Retina (tissue), 1 donor: ENCODE measurements at places on chromosomes 13 and 19.

GRCh38 chr13:43664700-43665191 lies 122.0 kb downstream of the ENOX1 start:
- DNase-seq = no peak

DNA sequence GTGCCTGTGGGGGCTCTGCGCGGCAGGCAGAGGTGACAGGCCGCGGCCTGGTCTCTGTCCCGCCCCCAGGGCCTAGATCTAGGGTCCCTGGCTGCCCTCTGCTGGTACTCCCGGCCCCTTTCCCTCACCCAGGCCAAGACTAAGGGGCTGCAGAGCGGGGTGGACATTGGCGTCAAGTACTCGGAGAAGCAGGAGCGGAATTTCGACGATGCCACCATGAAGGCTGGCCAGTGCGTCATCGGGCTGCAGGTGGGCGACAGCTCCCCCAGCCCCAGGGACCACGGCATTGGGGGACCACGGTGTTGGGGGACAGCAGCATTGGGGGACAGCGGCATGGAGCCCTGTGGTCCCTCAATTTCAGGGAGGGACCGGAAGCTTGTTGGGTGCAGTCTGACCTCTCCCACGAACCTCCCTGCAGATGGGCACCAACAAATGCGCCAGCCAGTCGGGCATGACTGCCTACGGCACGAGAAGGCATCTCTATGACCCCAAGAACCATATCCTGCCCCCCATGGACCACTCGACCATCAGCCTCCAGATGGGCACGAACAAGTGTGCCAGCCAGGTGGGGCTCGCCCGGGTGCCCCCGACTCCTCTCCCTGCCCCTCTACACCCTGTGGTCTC lies 3.8 kb upstream of the ABCA7 start:
- no peak for DNase-seq

DNA sequence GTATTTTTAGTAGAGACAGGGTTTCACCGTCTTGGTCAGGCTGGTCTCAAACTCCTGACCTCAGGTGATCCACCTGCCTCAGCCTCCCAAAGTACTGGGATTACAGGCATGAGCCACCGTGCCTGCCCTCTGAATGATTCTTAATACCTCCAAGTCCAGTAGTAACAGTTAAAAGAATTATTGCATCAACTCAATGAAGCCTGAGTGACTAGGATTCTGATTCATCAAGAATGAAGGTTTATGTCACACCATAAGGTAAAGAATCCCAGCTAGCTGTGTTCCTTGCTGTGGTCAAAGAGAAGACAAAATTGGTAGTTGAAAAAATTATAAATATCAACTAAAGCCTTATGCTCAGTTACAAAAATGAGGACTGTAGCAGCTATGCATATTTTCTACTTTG lies 81.2 kb upstream of the ABCC4 start:
- no peak for DNase-seq

- DNase-seq = no peak
These were observed 770.1 kb upstream of the PCDH20 start for GRCh38 chr13:62185631-62186255.

GRCh38 chr13:37409756-37410155 lies 188.8 kb downstream of the POSTN start:
- DNase-seq = no peak

DNA sequence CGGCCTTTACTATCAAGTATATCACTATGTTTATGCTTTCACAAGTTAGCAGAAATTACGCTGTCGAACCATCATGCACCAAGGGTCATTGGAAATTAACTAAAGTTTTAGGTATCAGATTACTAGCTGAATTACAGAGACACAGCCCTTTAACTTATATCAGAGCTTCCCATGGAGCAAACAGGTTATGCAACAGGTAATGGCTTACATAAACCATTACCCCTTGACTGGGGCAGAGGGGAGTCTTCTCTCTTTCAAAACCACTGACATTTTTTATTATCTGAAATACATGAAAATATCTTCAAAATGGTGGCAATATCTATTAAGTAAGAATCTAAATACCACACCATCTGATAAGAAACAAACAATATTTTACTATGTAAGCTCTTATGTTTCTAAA lies 1692.9 kb upstream of the SLC10A2 start:
- no peak for DNase-seq

DNA sequence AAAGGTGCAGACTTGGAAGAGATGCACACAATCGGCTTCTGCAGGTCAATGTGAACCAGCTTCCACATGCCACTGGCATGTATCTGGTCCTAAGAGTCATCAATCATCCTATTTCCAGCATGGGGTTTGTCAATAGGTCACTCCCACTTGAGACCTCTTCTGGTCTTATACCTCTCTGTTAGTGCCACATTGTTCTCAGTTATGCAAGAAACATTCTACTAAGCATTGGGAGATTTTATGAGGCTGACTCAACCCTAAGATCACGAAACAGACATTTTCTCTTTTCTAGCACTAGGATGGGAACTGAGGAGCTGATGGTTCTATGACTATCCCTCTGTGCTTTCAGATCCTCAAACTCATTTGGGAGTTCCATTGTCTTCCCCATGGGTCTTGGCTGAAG lies 581.5 kb upstream of the KLF12 start:
- DNase-seq = no peak

GRCh38 chr19:19847781-19848180 lies 17.9 kb upstream of the ZNF253 start:
- no peak for DNase-seq

GRCh38 chr19:6073858-6074708 lies 36.2 kb downstream of the RFX2 start:
- no peak for DNase-seq

DNA sequence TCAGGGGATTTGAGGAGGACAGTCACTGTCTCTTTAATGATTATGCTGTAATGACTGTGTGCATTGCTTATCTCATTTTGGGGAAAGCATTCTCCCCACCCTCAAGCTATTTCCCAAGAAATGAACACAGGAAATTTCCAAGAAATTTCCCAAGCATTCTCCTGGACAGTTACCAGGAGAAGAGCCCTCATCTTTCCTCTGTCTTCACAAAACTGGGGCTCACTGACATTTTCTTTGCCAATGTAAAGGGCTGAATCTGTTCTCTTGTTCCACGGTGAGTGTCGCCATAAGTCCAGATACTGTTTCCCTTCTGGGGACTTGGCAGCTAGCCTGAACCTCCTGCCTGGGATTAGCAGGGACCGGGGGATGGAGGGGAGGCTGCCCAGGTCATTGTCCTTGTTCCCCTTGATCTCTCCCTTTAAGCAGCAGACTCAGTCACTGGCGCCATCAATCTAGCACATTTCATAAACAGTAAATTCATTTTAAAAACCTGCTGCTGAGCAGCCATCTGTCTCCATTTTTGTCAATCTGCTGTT lies 172.8 kb downstream of the DNAJC15 start:
- no peak for DNase-seq

DNA sequence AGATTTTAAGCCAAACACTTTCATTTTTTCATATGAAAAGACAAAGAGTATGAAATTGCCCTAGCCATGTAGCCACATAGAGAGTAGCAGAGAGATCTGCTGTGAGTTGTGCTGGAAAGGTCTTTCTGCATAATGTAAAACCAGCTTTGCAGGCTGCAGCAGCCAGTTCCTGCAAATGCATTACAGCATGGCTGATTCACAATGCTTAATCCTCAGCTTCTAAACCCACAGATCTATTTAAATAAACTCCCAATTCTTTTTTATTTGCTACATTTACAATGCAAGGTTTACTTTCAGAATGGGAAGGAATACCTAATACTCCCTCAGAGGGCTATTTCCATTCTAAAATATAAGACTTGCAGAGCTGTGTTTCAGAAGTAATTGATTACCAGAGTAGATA lies 185.6 kb upstream of the STARD13 start:
- DNase-seq = peak; percentile 8

GRCh38 chr13:114034481-114034891 lies 60.6 kb upstream of the C13orf46 start:
- no peak for DNase-seq

GRCh38 chr19:57099199-57099661 lies 20.6 kb upstream of the USP29 start:
- DNase-seq = peak; percentile 91

GRCh38 chr19:56718231-56718630 lies 46.7 kb upstream of the ZNF835 start:
- DNase-seq = no peak

- DNase-seq = no peak
These were observed 33.0 kb downstream of the CYSLTR2 start for GRCh38 chr13:48686636-48687210.

DNA sequence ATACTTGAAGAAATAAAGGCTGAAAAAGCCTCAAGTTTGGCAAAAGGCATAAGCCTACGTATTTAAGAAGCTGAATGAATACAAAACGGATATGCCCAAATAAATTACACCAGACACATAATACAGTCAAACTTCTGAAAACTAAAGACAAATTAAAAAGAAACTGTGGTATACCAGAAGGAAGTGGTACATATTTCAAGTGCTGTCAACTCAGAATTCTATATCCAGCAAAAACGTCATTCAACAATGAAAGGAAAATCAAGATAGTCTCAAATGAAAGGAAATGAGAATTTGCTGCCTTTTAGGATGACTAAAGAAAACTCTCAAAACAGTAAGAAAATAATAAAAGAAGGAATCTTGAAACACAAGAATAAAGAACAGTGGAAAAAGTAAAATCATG lies 69.5 kb downstream of the POLR1D start:
- no peak for DNase-seq

GRCh38 chr13:23749288-23749873 lies 139.8 kb downstream of the MIPEP start:
- DNase-seq = no peak

DNA sequence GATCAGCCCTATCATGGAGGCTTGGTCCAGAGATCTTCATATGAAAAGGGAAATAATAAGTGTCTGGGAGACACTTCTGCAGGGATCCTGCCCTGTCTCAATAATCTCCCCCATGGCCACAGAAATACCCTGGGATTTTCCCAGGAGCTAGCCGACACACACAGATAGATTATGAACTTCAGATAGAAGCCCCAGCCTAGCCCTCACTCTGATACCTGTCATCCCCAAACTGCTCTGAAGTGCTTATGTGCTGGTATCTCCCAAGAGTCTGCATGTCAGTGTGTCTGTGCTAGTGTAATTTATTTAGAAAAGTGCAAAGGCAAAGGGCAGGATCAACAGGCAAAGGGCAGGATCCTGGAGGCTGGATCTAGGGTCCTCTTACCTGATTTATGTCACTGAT lies 38.7 kb upstream of the ZNF766 start:
- no peak for DNase-seq

DNA sequence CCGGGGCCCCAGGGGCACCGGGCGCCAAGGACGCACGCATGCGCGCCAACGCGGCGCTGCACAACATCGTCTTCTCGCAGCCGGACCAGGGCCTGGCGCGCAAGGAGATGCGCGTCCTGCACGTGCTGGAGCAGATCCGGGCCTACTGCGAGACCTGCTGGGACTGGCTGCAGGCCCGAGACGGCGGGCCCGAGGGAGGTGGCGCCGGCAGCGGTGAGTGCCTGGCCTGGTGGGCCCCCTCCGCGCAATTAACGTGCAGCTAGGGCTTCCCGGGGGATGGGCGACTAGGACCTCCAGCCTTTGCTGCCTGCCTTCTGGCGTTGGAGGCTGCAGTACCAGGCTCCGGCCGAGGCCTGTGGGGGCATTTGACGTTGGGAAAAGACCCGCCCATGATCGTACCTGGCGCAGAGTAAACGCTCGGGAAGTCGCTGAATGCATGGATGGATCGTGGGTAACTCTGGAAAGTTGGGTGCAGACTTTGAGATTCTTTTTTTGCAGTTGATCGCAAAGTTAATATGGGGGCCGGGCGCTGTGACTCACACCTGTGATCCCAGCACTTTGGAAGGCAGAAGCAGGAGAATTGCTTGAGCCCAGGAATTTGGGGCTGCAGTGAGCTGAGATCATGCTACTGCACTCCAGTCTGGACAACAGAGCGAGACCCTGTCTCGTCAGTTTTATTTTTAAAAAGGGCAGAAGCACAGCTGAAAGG lies 7.3 kb downstream of the APC2 start:
- DNase-seq = no peak

- no peak for DNase-seq
These were observed 154.7 kb upstream of the ZNF536 start for GRCh38 chr19:30217461-30217860.

- no peak for DNase-seq
These were observed 144.1 kb downstream of the DPF1 start for GRCh38 chr19:38079926-38080380.

GRCh38 chr13:78827471-78827870 lies 168.5 kb upstream of the OBI1 start:
- no peak for DNase-seq

GRCh38 chr13:75715601-75716523 lies 79.7 kb downstream of the LMO7 start:
- DNase-seq = no peak

- no peak for DNase-seq
These were observed 429.8 kb downstream of the FOXO1 start for GRCh38 chr13:40236566-40237168.

DNA sequence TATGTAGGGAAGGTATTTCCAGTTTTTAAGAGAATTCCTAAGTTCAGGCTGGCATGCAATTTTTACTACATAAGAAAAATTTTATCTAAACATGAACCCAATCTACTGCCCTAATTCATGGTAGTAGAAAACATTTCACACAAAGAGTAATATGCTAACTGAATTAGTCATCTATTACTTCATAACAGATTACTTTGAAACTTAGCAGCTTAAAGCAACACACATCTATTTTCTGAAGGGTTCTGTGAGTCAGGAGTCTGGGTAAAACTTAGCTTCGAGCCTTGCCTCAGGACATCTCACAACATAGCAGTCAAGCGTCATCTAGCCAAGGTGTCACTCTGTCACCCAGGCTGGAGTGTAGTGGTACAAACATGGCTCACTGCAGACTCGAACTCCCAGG lies 537.5 kb downstream of the DCT start:
- DNase-seq = no peak

- DNase-seq = no peak
These were observed 52.9 kb upstream of the CYP4F8 start for GRCh38 chr19:15562145-15562544.

DNA sequence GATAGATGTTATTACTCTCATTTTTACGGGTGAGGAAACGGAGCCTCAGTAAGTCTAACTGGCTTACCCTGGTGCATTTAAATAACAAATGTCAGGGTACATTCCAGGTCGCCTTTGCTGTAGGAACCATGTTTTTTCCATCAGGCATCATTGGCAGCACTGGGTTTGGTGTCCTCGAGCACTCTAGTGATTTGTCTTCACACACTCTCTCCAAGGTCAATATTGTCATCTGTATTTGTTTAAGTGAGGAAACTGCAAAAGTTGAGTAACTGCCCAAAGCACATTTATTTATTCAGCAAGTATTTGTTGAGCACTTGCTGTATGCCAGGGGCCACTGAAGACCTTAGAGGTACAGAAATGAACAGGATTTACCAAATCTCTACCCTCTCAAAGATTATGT lies 78.6 kb downstream of the DCT start:
- DNase-seq = no peak

DNA sequence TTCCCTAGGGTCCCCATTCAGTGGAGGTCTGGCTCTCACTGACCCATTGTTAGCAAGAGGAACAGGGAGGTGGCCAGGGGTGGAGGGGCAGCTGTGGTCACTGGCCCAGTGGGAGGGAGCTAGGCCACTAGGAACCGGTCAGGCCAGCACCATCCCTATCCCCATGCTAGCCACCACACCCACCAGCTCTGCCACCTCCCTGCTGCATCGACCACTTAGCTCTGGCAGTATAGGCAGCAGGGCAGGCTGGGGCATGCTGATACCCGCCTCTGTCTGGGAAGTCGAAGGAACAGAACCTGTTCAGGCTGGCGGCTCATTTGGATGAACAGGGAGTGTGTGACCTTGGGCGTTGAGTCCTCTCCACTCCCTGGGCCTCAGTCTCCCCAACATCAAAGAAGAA lies 4.7 kb downstream of the PPP1R13L start:
- DNase-seq = no peak
